ENCODE measurements at places on chromosomes 4 and X.

- no peak for DNase-seq
These were observed 26.3 kb downstream of the PDHA1 start for GRCh38 chrX:19370061-19370460.

GRCh38 chrX:86013792-86014191 lies 33.6 kb downstream of the CHM start:
- DNase-seq: no peak

- DNase-seq: peak; percentile 29
These were observed 212.6 kb downstream of the SPOCK3 start for GRCh38 chr4:167021545-167022155.

- no peak for DNase-seq
These were observed 1054.9 kb upstream of the DIAPH2 start for GRCh38 chrX:95629737-95630136.

DNA sequence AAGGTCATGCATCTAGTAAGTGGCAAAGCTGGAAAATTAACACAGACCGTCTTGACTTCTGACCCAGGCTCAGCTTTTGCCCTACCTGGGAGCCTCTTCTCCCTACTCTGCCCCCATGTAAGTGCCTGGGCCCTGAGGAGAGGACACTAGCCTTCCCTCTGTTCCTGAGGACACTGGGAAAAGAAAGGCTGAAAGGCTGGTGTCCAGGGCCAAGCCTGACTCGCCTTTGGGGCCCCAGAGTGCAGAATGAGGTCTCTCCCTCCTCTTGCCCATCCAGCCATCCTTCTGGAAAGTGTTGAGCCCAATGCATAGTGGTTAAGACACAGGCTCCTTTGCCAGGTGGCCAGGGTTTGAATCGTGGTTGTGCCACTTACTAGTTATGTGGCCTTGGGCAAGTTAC lies 91.5 kb downstream of the PJA1 start:
- no peak for DNase-seq

DNA sequence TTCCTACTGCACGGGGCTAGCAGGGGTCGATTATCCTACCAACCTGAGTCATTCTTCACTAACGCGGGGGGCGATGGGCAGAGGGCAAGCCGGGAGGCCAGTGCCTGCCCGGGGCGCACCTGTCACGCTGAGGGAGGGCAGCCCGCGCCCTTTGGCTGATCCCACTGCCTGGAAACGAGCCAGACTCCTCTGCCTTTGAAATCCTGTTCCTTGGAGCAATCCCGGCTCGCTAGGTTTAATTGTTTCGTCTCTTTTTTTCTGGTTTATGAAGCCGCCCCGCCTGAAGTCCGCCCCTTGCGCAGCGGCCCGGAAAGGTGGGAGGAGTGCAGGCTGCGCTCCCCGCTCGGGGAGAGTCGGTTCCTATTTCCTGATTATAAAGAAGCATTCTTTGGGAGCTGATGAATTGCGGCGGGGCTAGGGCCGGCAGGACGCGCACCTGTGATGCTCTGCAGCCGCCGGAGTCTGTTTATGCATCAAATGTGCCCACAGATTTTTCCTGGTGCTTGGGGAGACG lies 484.2 kb downstream of the BCOR start:
- peak; percentile 61 for DNase-seq
